ENCODE measurements at places on chromosomes 7 and 10.

DNA sequence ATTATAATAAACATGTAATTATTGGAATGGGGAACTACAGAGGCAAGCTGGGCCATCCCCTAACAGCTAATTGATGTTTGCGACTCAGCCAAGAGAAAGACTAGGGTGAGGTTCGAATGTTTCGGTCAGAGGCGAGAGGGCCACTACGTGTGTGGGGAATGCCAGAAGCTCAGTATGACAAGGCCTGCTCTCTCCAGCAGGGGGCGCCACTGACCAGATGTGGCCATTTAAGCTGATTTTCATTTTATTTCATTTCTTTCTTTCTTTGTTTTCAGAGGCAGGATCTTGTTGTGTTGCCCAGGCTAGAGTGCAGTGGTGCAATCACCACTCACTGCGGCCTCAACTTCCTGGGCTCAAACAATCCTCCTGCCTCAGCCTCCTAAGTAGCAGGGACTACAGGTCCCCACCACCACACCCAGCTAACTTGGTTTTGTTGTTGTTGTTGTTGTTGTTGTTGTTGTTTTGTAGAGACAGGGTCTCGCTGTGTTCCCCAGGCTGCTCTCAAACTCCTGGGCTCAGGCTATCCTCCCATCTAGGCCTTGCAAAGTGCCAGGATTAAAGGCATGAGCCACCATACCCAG is 38.1 kb downstream of the TMEM130 start:
- no peak for DNase-seq

GRCh38 chr10:7435674-7436073 is 24.8 kb upstream of the SFMBT2 start:
- DNase-seq = no peak

DNA sequence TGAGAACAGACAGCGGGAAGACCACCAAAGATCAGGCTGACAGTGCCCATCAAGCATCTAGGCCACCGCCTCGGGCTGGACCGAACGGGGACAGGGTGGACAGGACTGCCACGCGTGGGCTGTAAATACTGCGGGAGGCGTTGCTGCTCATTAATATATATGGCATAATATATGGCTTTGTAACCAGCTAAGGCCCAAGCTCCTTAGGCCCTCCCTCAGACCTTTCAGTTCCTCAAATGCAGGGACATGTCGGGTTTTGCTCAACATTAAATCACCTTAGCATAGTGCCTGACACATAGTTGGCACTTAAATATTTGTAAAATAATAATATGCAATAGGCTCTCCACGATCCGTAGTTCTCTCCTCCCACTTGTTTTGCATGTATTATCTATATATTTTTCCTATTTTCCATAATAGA is 402 bp upstream of the TMEM168 start:
- no peak for DNase-seq

GRCh38 chr10:113801569-113801968 is 50.1 kb downstream of the PLEKHS1 start:
- no peak for DNase-seq

DNA sequence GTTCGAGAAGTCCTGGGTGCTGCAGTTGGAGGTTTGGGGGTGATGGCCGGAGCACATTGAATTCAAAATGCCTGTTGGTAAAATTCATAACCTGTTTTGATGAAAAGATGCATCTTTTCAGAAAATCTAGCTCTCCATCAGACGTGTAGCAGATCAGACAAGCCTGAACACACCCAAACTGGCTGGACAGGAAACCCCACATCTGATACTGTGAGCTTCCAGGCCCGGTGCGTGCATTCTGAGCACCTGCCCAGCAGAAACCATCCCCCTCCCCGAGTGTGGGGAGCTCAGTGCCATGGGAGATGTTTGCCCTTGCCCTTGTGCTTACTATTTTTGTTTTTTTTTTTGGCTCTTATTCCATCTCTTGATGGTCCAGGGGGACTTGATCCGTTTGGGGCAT is 417.1 kb downstream of the TCERG1L start:
- DNase-seq = no peak

- DNase-seq = no peak
These were observed 76.5 kb downstream of the TEX36 start for GRCh38 chr10:125606414-125607010.

DNA sequence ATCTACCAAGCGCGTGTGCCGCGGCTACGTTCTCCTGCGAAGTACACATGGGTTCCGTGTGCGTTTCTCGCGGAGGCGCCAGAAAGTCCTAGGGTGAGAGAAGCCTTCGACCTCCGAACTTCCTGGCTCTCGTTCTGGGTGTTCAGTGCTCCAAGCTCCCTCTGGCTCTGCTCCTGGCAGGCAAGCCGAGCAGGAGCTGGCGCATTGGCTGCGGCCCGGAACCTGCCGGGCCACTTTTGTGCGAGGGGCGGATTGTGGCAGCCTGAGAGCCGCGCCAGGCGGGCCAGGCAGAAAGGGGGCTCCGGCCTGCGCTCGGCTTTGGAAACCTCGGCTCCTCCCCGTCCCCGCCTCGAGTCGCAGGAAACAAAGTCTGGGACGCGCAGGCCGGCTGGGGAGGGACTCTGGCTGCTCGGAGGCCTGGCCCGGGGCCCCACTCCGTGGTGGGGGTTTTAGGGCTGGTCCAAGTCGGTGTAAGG is 9.6 kb downstream of the EMX2 start:
- DNase-seq = no peak

DNA sequence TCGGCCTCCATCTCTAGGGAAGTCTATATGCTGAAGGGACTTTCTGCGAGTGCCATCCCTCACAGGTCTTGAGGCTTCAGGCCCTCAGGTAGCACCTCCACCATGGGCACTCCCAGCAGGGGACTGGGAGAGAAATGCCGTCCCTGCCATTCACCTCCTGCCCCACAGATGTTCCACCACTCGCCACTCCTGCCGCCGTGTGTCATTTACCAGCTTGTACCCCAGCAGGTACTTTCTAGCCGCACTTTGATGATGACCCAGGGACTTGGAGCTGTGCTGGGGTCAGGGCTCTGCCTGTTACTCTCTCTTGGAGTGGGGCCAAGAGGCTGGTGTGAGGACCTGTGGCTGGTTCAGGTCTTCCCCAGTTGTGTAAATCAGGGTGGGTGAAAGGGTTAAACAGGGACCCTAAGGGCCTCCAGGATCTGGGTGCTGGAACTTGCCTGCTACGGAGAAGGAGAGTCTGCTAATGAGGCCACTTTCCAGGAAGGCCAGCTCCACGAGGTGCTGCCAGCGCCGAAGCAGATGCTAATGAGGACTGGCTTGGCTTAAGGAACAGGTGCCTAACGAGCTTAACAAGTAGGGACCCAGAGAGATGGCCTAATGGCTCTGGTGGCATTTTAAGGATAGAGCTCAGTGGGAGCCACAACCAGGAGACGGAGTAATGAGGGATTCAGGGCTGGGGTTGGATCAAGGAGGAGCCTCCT is 32.4 kb downstream of the CRHR2 start:
- no peak for DNase-seq

GRCh38 chr10:35225204-35225603 is 98.6 kb downstream of the CREM start:
- DNase-seq = no peak

- no peak for DNase-seq
These were observed 21.2 kb downstream of the ZMIZ2 start for GRCh38 chr7:44769776-44770294.
